ENCODE measurements at places on chromosomes 5 and 9. TPM values are rescaled to one million over a fixed set of nuclear protein-coding genes. Genes with fewer than 3 reads are reported as not detected.

Gene CDH12
- not detected for total RNA-seq

Gene FAM240B
- total RNA-seq, result not detected

Gene PCDHB10
- total RNA-seq, result not detected

Gene PHF24
- total RNA-seq, result 0.08 TPM

Gene C9orf72
- total RNA-seq, result 5.8 TPM

Gene FEM1C
- total RNA-seq, result 6.6 TPM

Gene IL3
- not detected for total RNA-seq

Gene AGXT2
- total RNA-seq, result not detected

Gene PGM5
- not detected for total RNA-seq

Gene ISCA1
- total RNA-seq, result 46.5 TPM

Gene GZMA
- not detected for total RNA-seq

Gene PCDHGB2
- 0.13 TPM for total RNA-seq

Gene NUTM2G
- not detected for total RNA-seq

Gene ALG2
- total RNA-seq, result 48.7 TPM

Gene CARTPT
- not detected for total RNA-seq

Gene ADAMTS19
- not detected for total RNA-seq

Gene CARD9
- 1.5 TPM for total RNA-seq

Gene PCSK1
- 0.29 TPM for total RNA-seq

Gene KCNIP1
- not detected for total RNA-seq

Gene GALNT12
- total RNA-seq, result 4.3 TPM

All from A549 treated with GW870086 at 1 μM for 4 hours (cell line).